ENCODE measurements at places on chromosomes 3 and 15.

GRCh38 chr15:31148297-31149087, 47.0 kb upstream of the TRPM1 start:
- no peak overlapping the region for H3K4me3 ChIP-seq
- no peak overlapping the region for H3K27ac ChIP-seq
- no peaks in the 10 kb centered on the region for H3K27me3 ChIP-seq
- H3K4me1 ChIP-seq = no peaks in the 10 kb centered on the region

DNA sequence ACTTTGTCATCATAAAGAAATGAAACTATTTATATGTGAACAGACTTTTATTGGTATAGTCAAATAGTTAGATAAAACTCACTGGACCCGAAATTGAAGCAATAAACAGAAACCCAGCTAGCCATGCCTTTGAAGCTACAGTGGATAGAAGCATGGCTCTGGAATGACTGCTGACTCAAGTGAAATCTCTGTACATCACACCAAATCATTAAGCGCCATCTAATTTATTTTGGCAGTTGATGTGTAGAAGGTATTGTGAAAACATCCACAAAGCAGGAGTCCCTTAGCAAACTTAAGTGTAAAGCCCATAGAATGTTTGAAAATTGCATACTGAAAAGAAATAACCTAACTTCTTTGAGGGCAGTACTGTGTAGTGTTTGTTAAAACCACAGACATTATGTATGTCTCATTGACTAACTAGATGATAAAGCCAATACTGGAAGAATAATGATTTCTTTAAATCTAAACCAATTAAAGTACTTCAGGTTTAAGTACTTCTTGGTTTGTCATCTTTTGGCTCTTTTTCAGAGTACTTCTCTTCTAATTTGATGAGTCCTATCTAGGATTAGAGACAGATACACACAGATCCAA, 42.8 kb upstream of the FBXL22 start:
- H3K4me3 ChIP-seq = no peak overlapping the region
- no peak for DNase-seq
- no peaks in the 10 kb centered on the region for H3K27me3 ChIP-seq
- H3K27ac ChIP-seq = no peak overlapping the region
- H3K36me3 ChIP-seq = peaks cover 11% of the 10 kb centered on the region

DNA sequence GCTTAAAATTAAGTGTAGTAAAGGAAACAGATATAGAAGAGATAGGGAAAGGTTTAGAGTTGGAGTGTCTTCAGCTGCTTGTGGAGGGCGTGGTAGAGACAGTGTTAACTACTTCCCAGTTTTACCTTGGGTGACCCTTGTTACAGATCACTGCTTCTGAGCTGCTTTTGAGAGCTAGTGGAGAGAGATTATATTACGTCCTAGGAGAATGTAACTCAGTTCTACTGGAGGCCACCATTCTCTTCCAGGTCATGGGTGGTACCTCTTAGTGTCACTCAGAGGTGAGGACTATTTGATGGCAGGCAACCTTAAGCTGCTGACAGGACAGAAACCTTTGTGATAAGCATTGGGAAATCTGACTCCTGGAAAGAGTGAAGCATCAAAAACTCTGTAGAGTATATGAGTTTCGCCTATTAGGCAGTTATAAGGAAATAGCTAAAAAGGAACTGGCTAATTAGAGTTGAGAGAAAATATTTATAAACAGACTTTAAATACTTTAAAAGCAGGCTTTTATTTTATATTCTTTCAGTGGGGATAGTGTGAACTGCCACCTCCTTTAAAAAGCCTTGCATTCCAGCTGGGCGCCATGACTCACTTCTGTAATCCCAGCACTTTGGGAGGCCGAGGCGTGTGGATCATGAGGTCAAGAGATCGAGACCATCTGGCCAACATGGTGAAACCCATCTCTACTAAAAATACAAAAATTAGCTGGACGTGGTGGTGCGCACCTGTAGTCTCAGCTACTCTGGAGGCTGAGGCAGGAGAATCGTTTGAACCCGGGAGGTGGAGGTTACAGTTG, 106.5 kb downstream of the ZNF609 start:
- peaks cover 12% of the 10 kb centered on the region for H3K4me1 ChIP-seq
- no peaks in the 10 kb centered on the region for H3K36me3 ChIP-seq
- no peak overlapping the region for H3K4me3 ChIP-seq

GRCh38 chr3:99875929-99876841, 58.5 kb downstream of the CMSS1 start:
- no peaks in the 10 kb centered on the region for H3K36me3 ChIP-seq
- no peak for DNase-seq
- H3K4me1 ChIP-seq = peaks cover 28% of the 10 kb centered on the region
- peak overlapping the region; percentile 96 for H3K4me3 ChIP-seq
- H3K27me3 ChIP-seq = no peaks in the 10 kb centered on the region
- H3K27ac ChIP-seq = peak overlapping the region; percentile 98

DNA sequence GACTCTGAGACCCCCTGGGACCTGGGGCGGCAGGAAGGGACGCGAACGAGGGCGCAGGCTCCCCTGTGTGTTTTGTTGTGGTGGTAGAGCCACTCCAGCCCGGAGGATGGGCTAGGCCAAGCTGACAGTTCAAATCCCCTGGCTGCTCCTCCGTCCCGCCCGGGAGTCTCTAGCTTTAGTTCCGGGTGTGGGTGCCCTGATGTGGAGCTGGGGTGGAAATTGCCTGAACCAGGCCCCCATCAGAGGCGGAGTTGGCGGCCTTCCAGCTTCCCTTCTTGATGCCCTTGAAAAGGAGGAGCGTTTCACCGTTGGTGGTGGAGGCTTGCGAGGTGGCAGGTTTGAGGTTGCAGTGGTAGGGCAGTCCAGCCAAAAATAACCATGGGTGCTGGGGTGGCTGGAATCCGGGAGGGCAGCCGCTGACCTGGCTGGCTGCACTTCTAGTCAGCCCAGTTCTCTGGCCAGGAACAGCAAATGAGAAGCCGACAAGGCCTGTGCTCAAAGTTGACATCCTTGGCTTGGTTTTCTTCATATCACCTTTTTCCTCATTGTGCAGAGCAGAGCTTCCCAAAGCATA, 817 bp downstream of the CLK3 start:
- peak overlapping the region; percentile 99 for H3K27ac ChIP-seq
- DNase-seq = peak; percentile 60
- peaks cover 11% of the 10 kb centered on the region for H3K4me1 ChIP-seq
- no peaks in the 10 kb centered on the region for H3K27me3 ChIP-seq
- H3K4me3 ChIP-seq = peak overlapping the region; percentile 99
- H3K36me3 ChIP-seq = peaks cover 22% of the 10 kb centered on the region

- no peak overlapping the region for H3K27ac ChIP-seq
- H3K4me3 ChIP-seq = no peak overlapping the region
- H3K4me1 ChIP-seq = no peaks in the 10 kb centered on the region
- H3K27me3 ChIP-seq = no peaks in the 10 kb centered on the region
- H3K36me3 ChIP-seq = no peaks in the 10 kb centered on the region
Observed at GRCh38 chr3:75001330-75001729, 386.9 kb upstream of the CNTN3 start.

- H3K27me3 ChIP-seq = no peaks in the 10 kb centered on the region
- no peak overlapping the region for H3K4me3 ChIP-seq
- no peak for DNase-seq
Observed at GRCh38 chr3:197000211-197000610, 29.4 kb downstream of the MELTF start.

GRCh38 chr15:80464951-80465625, 60.9 kb downstream of the ARNT2 start:
- no peak overlapping the region for H3K27ac ChIP-seq
- no peaks in the 10 kb centered on the region for H3K36me3 ChIP-seq
- H3K4me1 ChIP-seq = no peaks in the 10 kb centered on the region
- no peak for DNase-seq
- H3K27me3 ChIP-seq = no peaks in the 10 kb centered on the region

GRCh38 chr3:73718326-73719110, 93.8 kb upstream of the PDZRN3 start:
- H3K4me3 ChIP-seq = no peak overlapping the region
- H3K27ac ChIP-seq = no peak overlapping the region
- no peaks in the 10 kb centered on the region for H3K27me3 ChIP-seq
- DNase-seq = no peak
- H3K4me1 ChIP-seq = peaks cover 13% of the 10 kb centered on the region

DNA sequence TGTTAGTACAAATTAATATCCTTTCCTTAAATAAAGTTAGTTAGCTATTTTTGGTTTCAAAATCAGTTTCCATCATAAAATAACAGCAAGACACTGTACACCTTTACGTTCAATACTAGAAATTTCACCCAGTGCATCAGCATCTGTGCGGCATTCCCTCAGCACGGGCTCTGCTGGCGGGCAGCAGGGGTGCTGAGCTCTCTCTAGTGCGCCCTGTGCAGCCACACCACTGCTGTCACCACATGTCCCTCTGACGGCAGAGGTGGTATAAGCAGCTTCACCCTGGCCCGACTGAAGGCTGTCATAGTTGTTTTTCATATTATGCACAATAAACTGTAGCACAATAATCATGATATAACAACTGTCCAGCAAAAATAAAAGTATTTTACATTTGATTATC, 35.4 kb downstream of the FAN1 start:
- H3K4me1 ChIP-seq = no peaks in the 10 kb centered on the region
- H3K4me3 ChIP-seq = no peak overlapping the region
- no peak overlapping the region for H3K27ac ChIP-seq
- no peaks in the 10 kb centered on the region for H3K27me3 ChIP-seq
- no peak for DNase-seq

- no peak for DNase-seq
- peaks cover 76% of the 10 kb centered on the region for H3K4me1 ChIP-seq
- no peaks in the 10 kb centered on the region for H3K27me3 ChIP-seq
- H3K36me3 ChIP-seq = no peaks in the 10 kb centered on the region
- H3K27ac ChIP-seq = peak overlapping the region; percentile 33
Observed at GRCh38 chr3:24370352-24371090, 124.1 kb downstream of the THRB start.

DNA sequence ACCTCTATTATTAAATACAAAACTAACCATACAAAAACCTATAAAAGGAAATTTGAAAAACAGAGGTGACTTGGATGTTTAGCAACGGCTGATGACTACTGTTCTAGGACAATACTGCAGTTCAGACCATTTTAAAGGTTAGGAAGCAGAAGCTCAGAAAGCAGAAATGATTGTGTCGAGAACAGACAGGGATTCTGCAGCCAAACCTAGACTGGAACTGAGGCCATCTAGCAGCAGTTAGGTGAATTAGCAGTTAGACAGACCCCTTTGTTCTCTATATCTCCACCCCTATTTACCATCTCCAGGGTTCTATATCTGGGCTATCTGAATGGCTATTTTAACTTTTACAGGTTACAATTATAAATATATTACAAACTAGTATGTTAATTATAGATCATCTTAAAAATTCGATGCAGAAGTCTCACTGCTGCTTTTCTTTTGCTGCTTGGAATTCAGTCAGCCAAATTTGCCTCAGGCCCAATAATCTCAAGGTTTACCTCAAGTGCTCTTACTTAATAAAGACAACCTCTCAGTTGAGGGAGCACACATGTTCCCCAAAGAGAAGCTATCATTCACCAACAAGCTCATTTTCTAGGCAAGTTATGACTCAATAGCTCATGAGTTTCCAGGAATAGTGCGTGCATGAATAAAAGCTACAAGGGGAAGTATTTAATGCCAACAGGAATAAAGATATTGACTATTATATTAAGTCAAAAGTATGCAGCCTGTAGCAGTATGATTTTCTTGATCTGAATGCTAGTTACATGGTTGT, 9.3 kb upstream of the IL1RAP start:
- H3K4me3 ChIP-seq = no peak overlapping the region
- no peaks in the 10 kb centered on the region for H3K27me3 ChIP-seq
- no peak overlapping the region for H3K27ac ChIP-seq

GRCh38 chr3:13839253-13839652, 40.6 kb downstream of the WNT7A start:
- H3K4me3 ChIP-seq = no peak overlapping the region
- H3K36me3 ChIP-seq = no peaks in the 10 kb centered on the region
- no peaks in the 10 kb centered on the region for H3K27me3 ChIP-seq

GRCh38 chr3:34696831-34697230, 898.4 kb downstream of the PDCD6IP start:
- no peaks in the 10 kb centered on the region for H3K27me3 ChIP-seq
- no peaks in the 10 kb centered on the region for H3K4me1 ChIP-seq
- H3K36me3 ChIP-seq = no peaks in the 10 kb centered on the region
- no peak overlapping the region for H3K4me3 ChIP-seq

DNA sequence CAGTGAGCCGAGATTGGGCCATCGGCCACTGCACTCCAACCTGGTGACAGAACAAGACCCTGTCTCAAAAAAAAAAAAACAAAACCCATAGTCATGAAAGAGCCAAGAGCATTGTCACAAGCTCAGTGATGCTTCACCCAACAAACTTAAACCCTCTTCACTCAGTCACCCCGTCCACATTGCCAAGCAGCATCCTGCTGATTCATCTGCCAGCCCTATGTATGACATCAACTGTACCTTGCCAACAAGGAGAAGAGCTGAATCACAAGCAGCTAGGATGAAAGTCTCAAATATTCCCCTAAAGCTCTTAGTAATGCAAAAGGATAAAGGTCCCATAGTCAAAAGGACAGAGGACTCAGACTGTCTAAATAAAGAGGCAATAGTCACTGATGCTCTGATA, 90.0 kb downstream of the ANO10 start:
- DNase-seq = no peak
- H3K4me1 ChIP-seq = no peaks in the 10 kb centered on the region
- H3K27me3 ChIP-seq = no peaks in the 10 kb centered on the region
- no peaks in the 10 kb centered on the region for H3K36me3 ChIP-seq
- H3K27ac ChIP-seq = no peak overlapping the region

- peaks cover 9% of the 10 kb centered on the region for H3K36me3 ChIP-seq
- peak overlapping the region; percentile 2 for H3K4me3 ChIP-seq
- peaks cover 8% of the 10 kb centered on the region for H3K4me1 ChIP-seq
- no peak for DNase-seq
- no peaks in the 10 kb centered on the region for H3K27me3 ChIP-seq
Observed at GRCh38 chr3:113783463-113783862, 36.6 kb downstream of the ATP6V1A start.

- peak overlapping the region; percentile 95 for H3K27ac ChIP-seq
- no peaks in the 10 kb centered on the region for H3K27me3 ChIP-seq
- no peaks in the 10 kb centered on the region for H3K36me3 ChIP-seq
- DNase-seq = no peak
- H3K4me3 ChIP-seq = peak overlapping the region; percentile 77
Observed at GRCh38 chr15:92810418-92811138, 89.5 kb upstream of the CHD2 start.

DNA sequence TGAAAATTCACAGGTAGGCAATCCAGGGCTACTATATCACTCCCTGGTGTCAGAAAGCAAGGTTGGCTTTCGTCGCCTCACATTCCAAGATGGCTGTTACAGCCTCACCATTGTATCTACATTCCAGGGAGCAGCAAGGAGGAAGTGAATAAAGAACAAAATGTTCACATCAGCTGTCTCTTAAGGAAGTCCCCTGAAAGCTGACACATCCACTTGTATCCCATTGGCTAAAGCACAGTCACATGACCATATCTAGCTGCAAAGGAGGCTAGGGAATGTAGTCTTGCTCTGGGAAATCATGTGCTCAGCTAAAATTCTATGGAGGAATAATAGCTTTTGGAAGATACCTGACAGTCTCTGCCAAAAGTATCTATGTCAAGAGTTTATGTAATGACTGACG, 12.8 kb upstream of the GATA2 start:
- H3K27ac ChIP-seq = no peak overlapping the region
- no peaks in the 10 kb centered on the region for H3K27me3 ChIP-seq
- no peaks in the 10 kb centered on the region for H3K36me3 ChIP-seq
- H3K4me3 ChIP-seq = no peak overlapping the region
- no peaks in the 10 kb centered on the region for H3K4me1 ChIP-seq

- no peaks in the 10 kb centered on the region for H3K4me1 ChIP-seq
- H3K36me3 ChIP-seq = no peaks in the 10 kb centered on the region
- no peak for DNase-seq
- no peak overlapping the region for H3K4me3 ChIP-seq
Observed at GRCh38 chr3:76651784-76652183, 388.1 kb upstream of the ROBO2 start.

- H3K27ac ChIP-seq = no peak overlapping the region
- H3K27me3 ChIP-seq = no peaks in the 10 kb centered on the region
- H3K36me3 ChIP-seq = no peaks in the 10 kb centered on the region
- DNase-seq = no peak
- peak overlapping the region; percentile 84 for H3K4me3 ChIP-seq
Observed at GRCh38 chr3:19945534-19945933, 1.4 kb upstream of the RAB5A start.
